ENCODE measurements at places on chromosomes 4 and X.

DNA sequence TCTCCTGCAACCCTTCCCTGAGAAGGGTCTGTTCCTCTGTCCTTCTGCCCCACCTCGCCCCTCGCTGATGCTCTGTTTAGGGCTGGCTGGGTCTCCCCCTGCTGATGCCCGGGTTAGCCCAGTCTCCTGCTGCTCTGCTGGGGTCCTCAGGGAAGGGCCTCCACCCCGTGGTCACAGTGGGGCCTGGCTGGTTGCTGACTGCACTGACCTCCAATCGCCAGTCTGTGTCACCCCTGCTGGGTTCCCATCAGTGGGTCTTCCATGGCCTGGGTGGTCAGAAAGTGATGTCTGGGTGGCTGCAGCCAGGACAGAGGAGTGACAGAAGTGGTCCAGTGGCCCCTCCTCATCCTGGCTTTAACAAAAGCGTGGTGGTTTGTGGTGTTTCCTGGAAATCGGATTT, 44.7 kb downstream of the EVC start:
- no peak for DNase-seq

DNA sequence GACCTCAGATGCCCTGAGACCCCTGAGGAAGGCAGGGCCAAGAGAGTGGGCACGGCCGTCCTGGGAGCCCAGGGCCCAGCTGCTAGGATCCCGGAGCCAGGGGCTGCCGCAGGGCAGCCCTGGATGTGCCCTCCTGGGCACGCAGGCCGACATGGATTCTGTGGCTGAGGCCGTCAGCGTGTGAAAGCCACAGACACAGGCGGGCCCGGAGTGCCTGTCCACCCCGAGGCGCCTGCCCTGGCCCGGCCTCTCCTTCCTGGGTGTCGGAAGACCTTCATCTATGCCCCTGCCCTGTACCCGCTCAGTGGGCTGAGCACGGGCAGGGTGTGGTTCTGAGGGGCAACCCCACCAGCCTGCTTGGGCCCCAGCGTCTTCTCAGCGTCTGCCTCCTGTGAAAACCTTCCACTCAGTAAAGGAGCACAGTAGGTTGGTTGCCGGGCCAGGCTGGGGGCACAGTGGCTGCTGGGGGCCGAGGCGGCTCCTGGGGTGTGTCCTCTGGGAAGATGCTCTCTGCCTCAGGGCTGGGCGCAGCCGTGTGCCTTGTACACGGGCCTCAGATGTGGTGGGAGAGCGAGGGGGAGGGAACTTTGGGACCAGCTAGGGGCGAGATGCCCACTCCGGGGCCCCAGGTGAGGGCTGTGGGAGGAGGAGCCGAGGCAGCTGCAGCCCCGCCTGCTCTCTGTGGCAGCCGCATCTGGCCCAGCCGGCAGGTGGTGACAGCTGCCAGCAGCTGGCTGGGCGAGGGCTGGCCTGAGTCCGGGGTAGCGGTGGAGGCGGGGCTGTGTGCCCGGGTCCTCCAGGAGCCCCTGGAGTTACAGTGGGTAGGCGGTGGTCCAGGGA, 20.8 kb downstream of the FGFRL1 start:
- DNase-seq: no peak

DNA sequence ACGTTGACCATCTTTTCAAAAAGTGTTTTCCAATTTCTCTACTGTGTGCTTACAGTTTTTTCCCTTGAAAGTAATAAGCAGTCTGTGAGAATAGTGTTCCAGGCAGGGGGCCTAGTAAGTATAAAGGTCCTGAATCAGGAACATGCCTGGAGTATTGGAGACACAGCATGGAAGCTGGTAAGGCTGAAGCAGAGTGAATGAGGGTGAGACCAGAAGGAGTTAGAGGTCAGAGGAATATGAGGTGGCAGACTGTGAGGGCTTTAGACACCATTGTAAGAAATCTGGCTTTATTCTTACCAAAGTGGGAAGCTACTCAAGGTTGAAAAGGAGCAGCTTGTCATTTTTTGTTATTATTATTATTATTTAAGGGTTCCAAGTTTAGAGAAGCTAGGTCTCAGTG, 107.4 kb downstream of the CT47B1 start:
- DNase-seq: no peak

DNA sequence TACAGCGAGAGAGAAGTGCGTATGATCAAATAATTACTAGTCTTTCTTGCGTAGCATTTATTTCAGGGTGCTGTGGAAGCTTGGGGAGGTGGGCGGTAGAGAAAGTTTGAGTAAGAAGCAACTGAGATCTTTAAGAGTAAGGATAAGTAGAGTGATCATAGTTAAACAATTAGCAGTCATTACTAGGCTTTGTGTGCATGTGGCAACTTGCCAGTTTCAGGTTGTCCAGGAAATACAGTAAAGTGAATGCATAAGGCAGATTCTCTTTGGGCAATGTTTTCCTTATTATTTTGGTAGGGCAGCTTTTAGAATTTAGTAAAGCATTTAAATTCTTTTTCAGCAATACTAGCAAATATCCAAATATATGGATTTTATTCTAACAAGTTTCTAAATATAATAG, 57.0 kb downstream of the HPGDS start:
- DNase-seq: no peak

- DNase-seq: no peak
Observed at GRCh38 chrX:11439846-11440245, 146.6 kb downstream of the AMELX start.

- no peak for DNase-seq
Observed at GRCh38 chrX:1591863-1592469, 562 bp downstream of the AKAP17A start.
